Erythroblast (primary cell): ENCODE measurements at places on chromosomes 1 and 21.
A peak's percentile ranks its signal among the peaks of the same experiment; 100 is the strongest.

GRCh38 chr1:231044588-231044987 lies 4.5 kb upstream of the FAM89A start:
- no peak for DNase-seq

DNA sequence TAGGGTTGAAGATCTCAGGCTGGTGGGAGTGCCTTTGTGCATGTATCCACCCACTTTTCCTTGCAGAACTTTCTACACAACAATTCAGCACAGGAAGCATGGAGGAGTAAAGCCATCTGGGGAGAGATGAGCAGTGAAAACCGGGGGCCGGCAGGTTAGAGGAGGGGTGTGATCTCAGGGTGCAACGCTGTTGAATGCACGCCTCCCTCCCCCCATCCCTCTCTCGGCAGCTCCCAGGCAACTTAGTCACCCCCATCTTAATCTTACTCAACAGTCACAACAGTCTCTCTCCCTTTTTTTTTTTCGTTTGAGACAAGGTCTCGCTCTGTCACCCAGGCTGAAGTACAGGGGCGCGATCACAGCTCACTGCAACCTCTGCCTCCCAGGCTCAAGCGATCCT lies 16.6 kb upstream of the ABCG1 start:
- no peak for DNase-seq

GRCh38 chr1:164796916-164797315 lies 237.9 kb downstream of the PBX1 start:
- DNase-seq, result no peak

GRCh38 chr1:156214024-156214748 lies 1.4 kb downstream of the PMF1 start:
- DNase-seq, result peak; percentile 54

DNA sequence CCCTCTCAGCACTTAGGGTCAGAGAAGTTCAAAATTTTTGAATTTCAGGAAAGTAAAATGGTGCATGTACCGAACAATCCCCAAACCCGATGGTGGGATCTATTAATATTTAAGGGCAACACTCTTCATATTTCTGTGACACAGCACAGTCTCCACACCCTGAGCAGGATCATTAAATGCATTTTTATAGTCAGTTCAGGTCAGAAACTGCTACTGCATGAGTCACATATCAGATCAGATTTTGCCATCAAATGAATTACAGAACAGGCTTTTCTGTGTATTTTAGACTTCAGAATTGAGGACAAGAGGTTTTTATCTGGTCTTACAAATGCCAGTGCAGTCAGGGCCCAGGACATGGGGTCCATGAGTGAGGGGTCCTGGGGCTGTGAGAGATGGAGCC lies 79.2 kb downstream of the RIPK4 start:
- no peak for DNase-seq

- DNase-seq, result peak; percentile 80
These were observed 102.7 kb upstream of the DPH5 start for GRCh38 chr1:101128211-101128727.

DNA sequence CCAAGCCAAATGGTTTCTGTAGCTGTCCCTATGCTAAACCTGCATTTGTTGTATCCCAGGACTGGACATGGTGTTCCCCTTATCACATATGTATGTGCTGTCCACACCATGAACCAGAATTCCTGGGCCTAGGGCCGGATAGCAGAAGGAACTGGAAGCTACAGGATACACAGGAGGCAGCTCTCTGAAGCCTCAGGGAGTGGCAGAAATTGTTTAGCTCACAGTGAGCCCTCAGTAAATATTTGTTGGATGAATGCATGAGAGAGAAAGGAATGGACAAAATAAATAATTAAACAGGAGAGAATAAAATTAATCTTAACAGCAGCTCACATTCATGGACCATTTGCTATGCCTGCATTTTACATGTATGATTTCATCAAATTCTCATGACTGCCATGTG lies 2.1 kb downstream of the NIPAL3 start:
- no peak for DNase-seq

- DNase-seq, result no peak
These were observed 33.9 kb upstream of the PDC start for GRCh38 chr1:186494832-186495271.

- DNase-seq, result no peak
These were observed 112.7 kb downstream of the FGGY start for GRCh38 chr1:59409549-59409948.

GRCh38 chr1:116560704-116561490 lies 9.9 kb downstream of the CD58 start:
- DNase-seq, result no peak

- no peak for DNase-seq
These were observed 28.3 kb downstream of the BACH1 start for GRCh38 chr21:29326914-29327554.

DNA sequence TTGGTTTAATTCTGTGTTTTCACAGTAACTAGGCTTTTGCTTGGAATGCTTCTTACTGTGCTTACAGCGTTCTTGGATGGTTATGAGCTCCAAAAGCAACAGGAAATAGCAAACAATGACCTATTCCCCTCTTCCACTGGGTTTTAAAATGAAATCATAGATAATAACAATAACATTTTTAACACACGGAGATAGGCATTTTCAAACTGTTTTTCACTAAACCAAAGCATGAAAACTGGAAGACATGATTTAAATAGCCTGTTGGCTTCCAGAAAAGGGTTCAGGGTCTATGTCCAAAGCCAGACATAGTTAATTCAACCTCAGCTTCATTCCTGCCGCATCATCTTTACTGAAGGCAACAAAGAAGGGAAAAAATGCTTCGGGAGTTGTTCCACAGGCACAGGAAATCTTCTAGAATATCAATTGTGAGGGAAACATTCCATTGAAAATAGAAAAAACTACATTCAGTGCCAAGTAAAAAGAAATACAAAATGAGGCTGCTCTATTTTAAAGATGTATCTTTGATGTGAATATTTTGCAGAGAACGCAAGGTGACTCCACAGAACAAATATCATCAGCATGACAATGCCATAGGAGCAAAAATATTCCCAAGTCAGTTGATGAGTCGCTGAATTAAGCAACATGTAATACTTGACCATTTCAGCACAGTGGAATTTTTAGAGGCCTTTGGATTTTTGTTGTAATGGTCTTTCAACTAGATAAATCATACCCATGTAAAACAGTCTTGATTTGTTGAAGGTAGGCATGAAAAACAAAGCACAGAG lies 80.7 kb downstream of the NID1 start:
- DNase-seq, result no peak

DNA sequence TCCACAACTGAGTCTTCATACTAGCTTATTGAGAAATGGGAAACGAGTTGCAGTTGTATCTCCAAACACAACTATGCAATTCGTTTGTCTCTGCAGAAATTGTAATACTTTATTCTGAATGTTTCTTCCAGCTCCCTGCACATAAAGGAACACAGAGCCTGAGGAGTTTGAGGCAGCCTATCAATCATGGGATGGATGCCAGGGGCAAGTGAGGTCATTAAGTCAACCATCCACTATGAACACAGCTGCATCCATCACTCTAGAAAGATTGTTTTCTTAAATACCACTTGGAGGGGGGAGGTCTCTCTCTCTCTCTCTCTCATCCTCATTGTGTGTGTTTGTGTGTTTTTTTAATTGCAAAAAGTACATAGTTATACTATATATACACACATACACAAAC lies 2.9 kb upstream of the PSMB2 start:
- no peak for DNase-seq

DNA sequence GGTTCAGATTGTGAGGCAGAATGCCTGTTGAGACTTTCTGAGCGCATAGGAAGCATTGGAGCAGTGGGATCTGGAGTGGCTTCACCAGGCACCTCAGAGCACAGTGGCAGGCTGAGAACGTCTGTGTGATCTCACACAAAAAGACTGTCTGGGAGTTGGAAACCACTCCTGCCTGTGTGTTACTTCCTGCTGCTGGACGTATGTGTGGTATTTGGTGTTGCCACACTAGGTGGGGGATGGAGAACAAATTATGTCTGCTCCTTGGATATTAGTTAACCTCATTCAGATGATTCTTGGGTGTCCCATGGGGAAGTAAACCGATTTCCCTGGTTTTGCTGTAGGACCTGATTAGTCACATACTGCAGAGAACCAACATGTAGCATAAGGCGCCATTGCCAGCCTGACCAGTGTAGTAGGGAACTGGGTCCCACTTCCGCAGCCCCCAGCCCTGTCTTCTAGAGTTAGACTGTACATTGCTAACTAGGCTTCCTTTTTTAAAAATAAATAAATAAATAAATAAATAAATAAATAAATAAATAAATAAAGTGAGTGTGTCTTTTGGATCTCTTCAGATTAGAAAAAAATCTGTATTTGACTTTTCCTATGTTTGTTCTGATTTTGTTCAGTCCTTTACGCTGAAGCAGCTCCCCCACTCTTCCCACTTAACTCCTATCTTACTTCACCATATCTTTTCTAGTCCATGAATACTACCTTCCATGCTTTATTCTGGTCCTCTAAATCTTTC lies 26.9 kb downstream of the UCK2 start:
- DNase-seq, result peak; percentile 26

GRCh38 chr1:236288620-236288976 lies 6.8 kb upstream of the ERO1B start:
- no peak for DNase-seq

DNA sequence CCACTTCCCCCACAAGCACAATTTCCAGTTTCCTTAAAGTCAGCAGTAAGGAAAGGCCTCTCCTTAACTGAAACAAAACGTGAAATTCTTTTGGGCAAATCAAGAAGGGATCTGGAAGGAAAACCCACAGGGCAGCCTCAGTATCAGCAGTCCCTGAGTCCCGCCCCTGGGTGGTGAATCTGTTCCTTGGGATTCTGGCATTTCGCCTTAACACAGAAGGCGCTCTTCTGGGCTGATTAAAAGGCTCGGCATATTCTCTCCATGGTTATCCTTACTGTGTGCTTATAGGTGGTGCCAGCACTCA lies 12.2 kb upstream of the RAB4A start:
- no peak for DNase-seq

GRCh38 chr1:161106431-161106830 lies 8.3 kb downstream of the KLHDC9 start:
- DNase-seq, result no peak

DNA sequence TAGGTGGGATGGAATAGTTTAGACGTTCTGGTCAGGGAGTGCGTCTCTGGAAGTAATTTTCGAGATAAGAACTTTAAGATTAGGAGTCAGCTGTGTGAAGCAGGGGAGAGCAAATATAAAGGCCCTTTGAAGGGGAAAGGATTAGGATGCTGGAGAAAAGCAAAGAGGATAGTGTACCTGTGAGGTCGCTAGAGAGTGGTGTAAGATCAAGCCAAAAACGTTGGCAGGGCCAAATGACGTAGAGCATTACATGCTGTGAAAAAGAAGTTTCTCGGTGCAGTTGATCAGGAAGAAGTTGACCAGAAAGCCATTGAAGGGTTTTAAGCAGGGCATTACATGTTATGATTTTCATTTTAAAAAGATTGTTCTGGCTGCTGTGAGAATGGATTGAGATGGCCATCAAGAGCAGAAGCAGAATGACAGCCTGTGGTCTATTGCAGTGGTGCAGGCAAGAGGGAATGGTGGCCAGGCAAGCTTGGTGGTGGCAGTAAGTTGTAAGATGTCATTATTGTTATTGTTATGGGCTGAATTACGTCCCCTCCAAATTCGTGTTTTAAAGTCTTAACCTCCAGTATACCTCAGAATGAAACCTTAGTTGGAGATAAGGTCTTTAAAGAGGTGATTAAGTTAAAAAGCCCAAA lies 113.6 kb upstream of the KIF26B start:
- DNase-seq, result no peak

DNA sequence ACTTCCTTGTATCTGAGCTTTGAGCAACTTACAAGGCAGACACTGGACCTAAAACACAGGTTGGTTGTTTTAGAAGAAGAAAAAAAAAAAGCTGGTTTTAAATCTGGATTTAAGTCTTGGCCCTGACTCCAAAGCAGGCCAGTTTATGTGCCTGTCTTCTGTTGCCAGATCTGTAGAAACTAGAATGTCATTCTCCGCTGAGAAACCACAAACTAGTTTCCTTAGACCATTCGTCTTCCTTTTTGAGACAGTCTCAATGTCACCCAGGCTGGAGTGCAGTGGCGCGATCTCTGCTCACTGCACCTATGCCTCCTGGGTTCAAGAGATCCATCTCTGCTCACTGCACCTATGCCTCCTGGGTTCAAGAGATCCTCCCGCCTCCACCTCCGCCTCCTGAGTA lies 33.9 kb downstream of the APP start:
- no peak for DNase-seq

GRCh38 chr21:46635324-46636180 lies at the start of gene PRMT2:
PRMT2 (plus strand) TSS chr21:46635674; CDS start chr21:46636952, 1,278 bp downstream.
- DNase-seq, result peak; percentile 99

- no peak for DNase-seq
These were observed 187.4 kb upstream of the ATP1B1 start for GRCh38 chr1:168918860-168919741.

GRCh38 chr1:3125546-3126368 lies 56.8 kb downstream of the PRDM16 start:
- no peak for DNase-seq

GRCh38 chr1:59081181-59081580 lies 215.7 kb upstream of the FGGY start:
- no peak for DNase-seq

GRCh38 chr1:109783436-109783835 lies 19.7 kb upstream of the EPS8L3 start:
- DNase-seq, result no peak

DNA sequence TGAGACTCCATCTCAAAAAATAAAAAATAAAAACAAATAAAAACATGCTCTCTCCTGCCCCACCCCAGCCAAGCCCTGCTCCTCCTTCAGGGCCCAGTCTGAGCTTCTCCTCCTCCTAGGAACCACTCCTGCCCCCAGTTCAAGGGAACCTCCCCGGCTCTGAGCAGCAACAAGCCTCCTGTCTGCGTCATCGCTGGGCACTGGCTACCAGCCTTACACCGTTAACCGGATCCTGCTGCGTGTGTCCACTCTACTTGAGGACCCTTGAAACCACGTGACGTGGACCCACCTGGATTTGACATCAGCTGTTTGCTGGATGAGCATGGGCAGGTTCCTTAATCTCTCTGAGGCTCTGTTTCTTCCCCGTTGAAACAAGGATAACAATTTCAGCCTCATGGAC lies 1.6 kb upstream of the TAS1R2 start:
- DNase-seq, result no peak

DNA sequence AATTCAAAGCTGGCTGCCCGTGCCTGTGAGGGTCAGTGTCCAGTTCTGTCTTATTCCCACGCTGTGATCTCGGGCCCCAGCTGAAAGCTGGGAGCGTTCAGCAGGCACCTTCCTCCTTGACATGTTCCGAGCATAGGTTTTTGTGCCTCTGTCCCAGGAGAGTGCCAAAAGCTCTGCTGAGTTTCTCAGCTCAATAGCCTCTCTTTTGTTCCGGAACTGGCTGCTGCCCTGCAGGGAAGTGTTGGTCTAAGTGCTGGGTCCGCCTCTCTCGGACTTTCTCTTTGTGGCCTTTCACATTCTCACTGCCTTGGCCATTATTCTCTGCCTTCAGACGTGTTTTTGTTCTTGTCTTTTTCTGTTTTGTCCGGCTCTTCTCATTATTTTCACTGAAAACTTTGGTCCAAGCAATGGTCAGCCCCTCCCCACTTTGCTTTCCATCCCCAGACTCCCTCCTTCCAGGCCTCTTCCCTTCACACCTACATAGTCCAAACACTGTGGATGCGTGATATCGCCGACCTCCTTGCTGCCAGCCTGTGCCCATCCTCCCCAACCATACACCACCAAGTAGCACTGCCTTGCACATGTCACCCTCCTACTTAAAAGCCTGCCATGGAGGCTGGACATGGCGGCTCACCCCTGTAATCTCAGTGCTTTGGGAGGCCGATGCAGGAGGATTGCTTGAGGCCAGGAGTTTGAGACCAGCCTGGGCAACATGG lies 233.8 kb downstream of the RHOU start:
- DNase-seq, result no peak

GRCh38 chr1:184298440-184299405 lies 88.1 kb upstream of the C1orf21 start:
- no peak for DNase-seq
